ENCODE measurements at places on chromosomes 6 and 20. TPM values are rescaled to one million over a fixed set of nuclear protein-coding genes. Genes with fewer than 3 reads are reported as not detected.

GRCh38 chr6:16540804-16541752 is 220.2 kb downstream of the ATXN1 start:
- H3K27ac ChIP-seq: no peak overlapping the region
- no peaks in the 10 kb centered on the region for H3K4me1 ChIP-seq
- no peaks in the 10 kb centered on the region for H3K27me3 ChIP-seq
- DNase-seq: no peak
- no peaks in the 10 kb centered on the region for H3K36me3 ChIP-seq

DNA sequence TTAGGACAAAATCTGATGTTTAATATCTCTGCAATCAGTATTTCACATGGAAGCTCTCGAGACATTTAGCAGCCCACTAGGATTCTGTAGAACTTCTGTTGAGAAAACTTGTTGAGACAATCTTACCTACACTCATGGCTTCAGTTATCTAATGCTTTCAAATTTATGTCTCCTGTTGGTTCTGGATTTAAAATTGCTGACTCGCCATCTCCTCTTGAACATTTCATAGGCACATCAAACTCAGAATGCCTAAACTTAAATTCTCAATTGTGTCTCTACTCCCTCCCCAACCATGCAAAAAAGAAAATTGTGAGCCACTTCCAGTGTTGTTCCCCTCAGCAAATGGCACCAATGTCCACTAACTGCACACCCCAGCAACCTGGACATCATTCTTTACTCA is 142.5 kb upstream of the AHI1 start:
- no peaks in the 10 kb centered on the region for H3K27me3 ChIP-seq
- H3K27ac ChIP-seq: no peak overlapping the region
- no peak overlapping the region for H3K4me3 ChIP-seq
- no peaks in the 10 kb centered on the region for H3K36me3 ChIP-seq

DNA sequence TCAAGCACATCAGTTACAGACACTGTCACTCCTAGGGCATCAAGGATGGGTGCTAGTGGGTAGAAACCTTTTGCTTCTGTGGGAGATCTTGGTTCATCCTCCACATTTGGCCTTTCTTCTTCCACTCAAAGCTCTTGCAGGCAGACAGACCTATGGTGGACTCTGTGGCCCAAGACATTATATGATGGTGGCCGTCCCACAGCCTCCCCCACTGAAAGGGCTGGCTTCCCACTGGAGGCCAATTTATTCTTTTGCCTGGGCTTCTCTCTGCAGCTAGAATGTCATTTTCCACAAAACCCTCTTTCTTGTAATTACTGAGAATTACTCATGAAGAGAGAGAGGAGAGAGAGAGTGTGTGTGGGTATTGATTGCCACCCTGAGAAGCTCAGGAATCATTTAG is 43.8 kb downstream of the CD40 start:
- no peaks in the 10 kb centered on the region for H3K27me3 ChIP-seq
- no peaks in the 10 kb centered on the region for H3K36me3 ChIP-seq
- H3K27ac ChIP-seq: no peak overlapping the region
- no peaks in the 10 kb centered on the region for H3K4me1 ChIP-seq

DNA sequence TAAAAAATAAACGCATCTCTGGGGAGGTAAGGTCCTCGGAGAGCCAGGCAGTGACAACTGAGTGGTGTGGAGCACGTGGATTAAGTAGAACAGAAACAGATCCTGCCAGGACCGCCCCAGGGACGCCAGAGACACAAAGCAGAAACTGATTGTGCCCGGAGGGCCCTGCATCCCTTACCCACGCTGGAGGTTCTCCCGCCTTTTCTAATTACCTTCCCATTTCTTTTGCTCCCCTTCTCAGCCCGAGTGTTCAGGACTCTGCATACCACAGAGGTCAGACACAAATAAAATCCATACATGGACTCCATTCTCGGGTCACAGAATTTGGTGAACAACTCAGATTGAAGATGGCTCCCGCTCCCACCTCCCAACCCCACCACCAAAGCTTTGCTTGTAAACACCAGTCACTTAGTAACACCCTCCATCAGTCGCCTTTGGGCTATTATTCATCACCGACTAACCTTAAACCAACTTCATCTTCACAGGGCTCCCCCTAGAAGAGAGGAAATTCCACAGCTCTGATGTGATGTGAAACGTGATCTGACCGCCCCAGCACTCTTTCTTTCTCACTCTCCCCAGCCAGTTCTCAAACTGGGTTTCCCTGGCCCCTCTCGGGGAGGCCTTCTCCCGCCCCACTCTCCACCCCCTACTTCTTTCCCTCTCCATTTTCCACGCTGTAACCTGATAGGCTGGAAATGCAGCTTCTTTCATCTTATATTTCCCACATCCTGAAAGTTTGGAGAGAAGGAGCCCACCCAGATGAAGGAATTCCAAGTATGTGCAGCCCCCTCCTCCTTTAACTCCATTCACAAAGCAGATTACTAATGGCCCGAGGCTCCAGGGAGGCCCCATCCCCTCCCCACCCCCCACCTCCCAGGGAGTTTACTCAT is 32.5 kb upstream of the PIM1 start:
- H3K27ac ChIP-seq: no peak overlapping the region
- DNase-seq: no peak
- no peaks in the 10 kb centered on the region for H3K27me3 ChIP-seq
- H3K36me3 ChIP-seq: no peaks in the 10 kb centered on the region

GRCh38 chr20:25859649-25860530 is 163.2 kb upstream of the ZNF337 start:
- H3K36me3 ChIP-seq: no peaks in the 10 kb centered on the region
- H3K27me3 ChIP-seq: no peaks in the 10 kb centered on the region
- peaks cover 11% of the 10 kb centered on the region for H3K4me1 ChIP-seq

Gene HLA-DQB2
- 24.8 TPM for total RNA-seq

Gene TRIM10
- 0.12 TPM for total RNA-seq

Gene IGF2R
- total RNA-seq: 74.2 TPM

Data from naive thymus-derived CD4-positive, alpha-beta T cell (primary cell).